Foreskin keratinocyte (primary cell): ENCODE measurements at places on chromosomes 7 and 10.

GRCh38 chr7:16791071-16791470 is 13.7 kb downstream of the AGR2 start:
- no peak for DNase-seq

DNA sequence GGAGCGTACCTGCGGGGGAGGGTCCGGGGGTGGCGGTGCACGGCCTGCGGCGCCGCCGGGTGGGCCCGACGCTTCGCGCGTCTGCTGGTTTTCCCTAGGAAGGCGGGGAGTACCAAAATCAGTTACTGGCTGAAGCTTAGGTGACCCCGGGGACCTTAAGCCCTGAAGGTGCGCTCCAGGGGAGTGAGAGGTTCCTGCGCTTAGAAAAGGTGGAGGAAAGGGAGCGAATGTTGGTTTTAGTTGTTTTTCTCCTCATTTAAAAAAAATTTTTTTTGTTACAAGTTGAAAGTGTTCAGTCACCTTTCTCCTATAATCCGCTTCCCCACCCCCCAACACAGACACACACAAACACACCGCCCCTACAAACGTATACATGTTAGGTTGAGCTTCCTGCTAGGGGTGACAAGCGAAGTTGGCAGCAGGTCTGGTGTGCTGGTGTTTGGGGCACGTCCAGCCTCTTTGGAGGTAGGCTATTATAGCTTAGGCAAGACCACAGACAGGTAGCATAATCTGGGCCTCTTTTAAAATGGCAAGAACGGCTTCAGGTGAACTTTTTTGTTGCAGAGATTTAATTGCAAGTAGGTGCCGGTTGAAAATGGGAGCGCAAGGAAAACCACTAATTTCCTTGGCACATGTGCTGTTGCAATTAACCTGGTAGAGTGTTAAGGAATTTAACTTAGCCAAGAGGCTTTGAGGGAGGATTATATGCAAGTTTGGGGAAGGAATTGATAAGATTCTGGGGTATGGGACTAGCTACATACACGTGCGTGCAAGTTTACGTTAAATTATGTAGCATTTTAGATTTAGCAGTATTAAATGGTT is 945 bp downstream of the ADD3 start:
- DNase-seq, result peak; percentile 48

DNA sequence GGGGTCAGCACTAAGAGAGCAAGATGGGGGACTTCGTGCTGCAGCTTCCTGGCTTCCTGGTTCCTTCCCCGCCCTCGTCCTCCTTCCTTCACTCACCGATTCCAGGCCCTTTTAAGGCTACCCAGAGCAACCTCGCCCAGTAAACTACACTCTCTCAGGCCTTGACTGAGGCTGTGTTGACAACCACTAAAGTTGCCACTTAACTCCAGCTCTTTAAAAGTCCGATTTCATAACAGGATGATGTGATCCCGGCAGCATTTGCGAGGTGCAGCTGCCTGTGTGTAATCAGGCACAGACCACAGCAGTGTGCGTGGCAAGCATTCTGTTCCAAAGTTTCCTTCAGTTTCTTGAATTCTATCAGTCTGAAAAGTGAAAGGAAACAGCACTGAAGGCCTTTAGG is 110.6 kb downstream of the RAB11FIP2 start:
- DNase-seq, result no peak

- DNase-seq, result no peak
Measured at GRCh38 chr7:16130111-16131110, 290.9 kb downstream of the CRPPA start.

- peak; percentile 37 for DNase-seq
Measured at GRCh38 chr10:98555021-98555619, 108.4 kb upstream of the HPS1 start.

- DNase-seq, result peak; percentile 61
Measured at GRCh38 chr7:43872406-43873110, 3.2 kb upstream of the MRPS24 start.

DNA sequence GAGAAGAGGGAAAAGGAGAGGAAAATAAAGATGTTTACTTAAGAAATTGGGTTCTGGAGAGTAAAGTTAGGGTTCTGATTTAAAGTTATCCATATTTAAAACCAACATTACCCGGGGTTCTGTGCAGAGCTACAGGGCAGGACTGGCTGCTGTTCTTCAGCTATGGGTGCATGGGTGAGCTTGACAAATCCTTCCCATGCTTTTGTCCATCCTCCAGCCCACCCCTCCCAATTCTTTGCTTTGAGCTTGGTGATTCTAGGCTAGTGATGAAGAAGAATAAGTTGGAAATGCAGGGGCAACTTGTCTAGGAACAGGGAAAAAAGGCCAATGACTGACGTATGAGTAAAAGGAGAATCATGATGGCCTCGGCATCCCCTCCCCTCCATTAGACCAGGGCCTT is 636.0 kb downstream of the LRMDA start:
- DNase-seq, result no peak

GRCh38 chr7:76149847-76150691 is 51.6 kb upstream of the SRRM3 start:
- DNase-seq, result no peak

DNA sequence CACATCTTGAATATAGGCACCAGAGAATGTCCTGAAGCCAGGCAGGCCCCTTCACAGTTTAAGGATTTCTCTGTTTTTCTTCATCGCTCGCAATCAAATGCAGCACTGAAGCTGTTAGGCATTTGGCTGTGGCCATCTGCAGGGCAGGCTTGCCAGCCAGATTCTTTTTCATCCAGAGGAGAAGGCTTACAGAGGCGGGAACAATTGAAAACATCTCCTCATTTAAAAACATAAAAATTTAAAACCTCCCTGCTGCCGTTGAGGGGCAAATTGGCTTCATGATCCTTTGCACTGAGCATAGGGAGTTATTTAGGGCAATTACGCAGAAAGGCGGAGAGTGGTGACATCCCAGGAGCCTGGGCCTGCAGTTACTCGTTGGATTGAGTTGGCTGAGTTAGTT is 500.0 kb downstream of the TYW1 start:
- no peak for DNase-seq

GRCh38 chr7:76037310-76037709 is 10.5 kb downstream of the STYXL1 start:
- peak; percentile 35 for DNase-seq

DNA sequence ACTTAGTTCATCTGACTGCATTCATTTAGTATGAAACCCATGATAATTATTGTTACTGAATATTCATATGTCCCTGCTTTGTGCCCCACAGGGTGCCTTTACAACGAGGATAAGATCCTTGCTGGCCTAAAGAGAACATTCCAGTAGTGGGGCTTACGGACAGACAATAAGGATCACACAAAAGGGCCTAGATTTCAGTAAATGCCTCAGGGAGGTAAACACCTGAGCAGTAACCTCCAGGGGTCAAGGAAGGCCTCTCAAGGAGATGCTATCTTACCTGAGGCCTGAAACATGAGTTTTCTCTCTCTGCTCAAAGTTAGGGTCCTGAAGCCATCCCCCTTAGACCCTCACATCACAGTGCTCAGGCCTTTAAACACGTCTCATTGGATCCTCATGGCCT is 228.7 kb downstream of the TCF7L2 start:
- DNase-seq, result no peak

GRCh38 chr7:70390251-70390650 is 741.7 kb upstream of the GALNT17 start:
- no peak for DNase-seq

DNA sequence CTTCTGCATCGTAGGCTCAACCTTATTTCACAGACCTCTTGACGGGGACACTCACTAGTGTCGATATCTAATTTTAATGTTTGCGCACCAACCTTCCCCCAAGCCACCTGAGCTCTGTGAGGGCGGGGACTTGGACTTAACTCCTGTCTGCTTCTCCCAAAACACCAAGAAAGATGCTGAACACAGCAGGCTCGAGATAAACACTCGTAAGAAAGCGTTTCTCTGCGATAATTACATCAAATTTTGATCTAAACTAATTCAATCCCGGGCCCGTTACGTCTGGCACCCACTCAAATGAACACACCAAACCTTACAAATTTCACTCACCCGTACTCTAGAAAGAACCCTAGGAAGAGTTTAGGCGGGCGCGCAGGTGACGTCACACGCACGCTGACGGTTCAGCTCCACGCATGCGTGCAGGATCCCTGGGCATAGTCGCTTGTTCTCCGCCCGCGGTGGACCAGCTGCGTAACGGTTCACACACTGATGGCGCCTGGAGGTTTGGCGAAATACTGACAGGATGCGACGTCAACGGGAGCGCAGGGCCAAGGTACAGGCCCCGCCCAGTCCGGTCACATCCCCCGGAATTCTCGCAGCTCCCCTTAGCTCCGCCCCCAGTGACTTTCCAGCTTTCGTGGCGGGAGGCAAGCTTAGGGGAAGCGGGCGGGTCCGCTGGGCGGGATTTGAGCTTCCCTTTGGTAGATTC is at the start of gene POT1:
POT1 (minus strand) TSS at position 359 of the 706 bp plus-strand sequence. CDS start 32,652 bp downstream, outside the sequence.
- peak; percentile 97 for DNase-seq

- DNase-seq, result peak; percentile 23
Measured at GRCh38 chr7:17185690-17186070, 112.8 kb upstream of the AHR start.

- no peak for DNase-seq
Measured at GRCh38 chr10:13633689-13634088, 46.9 kb downstream of the PRPF18 start.

DNA sequence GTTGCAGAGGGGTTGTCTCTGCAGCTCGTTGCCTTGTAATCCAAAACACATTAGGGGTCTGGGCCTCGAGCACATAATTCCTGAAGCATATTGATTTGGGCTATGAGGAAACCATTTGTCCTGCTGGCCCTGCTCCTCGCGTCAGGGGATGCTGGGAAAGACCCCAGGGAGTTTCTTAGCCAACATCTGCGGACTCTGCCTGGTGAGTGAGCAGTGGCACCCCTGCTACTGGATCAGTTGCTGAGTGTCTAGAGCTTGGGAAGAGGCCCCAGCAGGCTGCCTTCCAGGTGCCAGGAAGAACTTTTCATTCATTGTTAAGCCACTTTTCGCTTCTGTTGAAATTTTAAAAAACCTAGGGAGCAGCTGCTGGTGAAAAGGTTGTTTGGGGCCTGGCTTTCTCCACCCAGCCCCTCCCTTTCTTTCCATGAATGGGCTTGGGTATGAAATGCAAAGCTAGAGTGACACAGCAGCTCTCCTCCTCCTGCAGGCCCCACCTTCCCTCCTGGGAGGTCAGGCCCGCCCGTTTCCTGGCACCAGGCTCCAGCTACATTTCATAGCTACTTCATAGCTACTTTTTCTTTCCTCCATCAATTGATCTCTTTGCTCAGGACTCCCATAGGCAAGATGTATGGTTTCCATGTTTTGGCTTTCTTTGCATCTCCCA is 26.8 kb downstream of the TACR2 start:
- no peak for DNase-seq

DNA sequence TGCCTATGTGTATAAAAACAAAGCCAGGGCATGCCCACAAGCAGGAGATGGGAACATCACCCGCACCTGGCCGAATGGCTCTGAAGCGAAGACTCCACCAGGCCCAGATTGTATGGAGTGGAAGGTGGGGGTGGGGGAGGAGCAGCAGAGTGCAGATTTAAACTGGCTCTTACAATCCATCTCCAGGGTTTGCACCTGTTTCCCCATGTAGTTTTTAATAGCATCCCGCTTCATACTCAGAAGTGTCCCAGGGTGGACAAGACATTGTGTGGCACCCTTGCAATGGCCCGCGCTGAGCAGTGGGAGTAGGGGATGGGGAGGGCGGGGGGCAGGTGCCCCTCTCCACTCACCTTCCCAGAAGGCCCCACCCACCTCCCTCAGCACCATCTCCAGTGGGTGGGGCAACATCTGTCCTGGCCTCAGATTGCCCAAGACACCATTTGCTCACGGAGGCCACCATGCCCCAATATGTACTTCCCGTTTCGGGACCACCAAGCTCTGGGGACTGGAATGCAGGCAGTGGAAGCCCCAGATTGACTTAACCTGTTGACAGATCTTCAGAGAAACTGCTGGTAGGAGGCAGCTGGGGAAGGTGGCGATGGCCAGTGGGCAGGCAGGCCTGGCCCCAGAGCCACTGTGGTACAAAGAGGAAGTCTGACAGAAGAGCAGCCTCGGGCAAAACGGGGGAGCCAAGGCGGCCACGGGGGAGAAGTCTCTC is 23.0 kb downstream of the VSIR start:
- no peak for DNase-seq

DNA sequence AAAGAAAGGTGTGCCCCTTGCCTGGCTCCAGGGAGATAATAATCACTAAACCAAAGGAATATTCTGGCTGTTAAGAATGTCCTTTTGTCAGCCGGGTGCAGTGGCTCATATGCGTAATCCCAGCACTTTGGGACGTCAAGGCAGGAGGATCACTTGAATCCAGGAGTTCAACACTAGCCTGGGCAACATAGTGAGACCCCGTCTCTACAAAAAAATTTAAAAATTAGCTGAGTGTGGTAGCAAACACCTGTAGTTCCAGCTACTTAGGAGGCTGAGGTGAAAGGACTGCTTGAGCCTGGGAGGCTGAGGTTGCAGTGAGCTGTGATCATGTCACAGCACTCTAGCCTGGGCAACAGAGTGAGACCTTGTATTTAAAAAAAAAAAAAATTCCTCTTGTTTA is 74.1 kb downstream of the HERC4 start:
- DNase-seq, result no peak

DNA sequence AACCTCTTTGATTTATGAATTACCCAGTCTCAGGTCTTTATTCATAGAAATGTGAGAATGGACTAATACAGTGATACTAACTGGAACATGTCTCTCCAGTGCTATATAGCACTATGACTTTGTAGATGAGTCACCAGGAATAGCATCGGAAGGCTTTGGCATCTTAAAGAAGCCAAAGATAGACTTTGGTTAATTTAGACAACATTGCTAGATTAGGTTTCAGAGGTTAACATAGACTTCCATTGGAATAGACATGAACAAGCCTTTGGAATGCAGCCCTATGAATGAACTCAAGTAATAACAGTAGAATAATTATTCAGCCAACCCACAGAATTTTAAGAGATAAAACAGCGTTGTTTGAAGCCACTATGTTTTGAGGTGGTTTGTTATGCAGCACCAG is 169.2 kb downstream of the HGF start:
- DNase-seq, result no peak

DNA sequence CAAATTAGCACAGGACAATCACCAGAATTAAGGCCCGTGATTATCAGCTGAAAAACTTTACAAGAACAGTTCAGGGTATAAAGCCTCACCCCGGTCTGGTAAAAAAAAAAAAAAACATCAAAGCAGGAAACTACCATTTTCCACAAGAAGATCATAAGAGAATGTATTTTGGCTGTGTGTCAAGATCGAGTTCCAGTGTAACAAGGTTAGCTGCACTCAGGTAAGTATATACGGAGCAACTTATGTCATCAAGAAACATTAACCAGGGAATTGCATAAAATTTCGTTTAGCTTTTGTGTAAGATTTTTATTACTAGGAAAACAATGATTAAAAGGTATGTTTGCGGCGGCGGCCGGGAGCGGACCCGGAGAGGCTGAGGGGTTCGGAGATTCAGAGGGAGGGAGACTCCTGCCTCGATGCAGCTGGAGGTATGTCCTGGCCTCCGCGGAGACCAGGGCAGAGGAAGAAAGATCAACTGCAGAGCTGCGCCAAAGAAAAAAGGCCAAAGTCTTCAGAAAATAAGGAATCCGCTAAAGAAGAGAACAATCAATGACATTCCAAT is 533.8 kb upstream of the CNTNAP2 start:
- no peak for DNase-seq

DNA sequence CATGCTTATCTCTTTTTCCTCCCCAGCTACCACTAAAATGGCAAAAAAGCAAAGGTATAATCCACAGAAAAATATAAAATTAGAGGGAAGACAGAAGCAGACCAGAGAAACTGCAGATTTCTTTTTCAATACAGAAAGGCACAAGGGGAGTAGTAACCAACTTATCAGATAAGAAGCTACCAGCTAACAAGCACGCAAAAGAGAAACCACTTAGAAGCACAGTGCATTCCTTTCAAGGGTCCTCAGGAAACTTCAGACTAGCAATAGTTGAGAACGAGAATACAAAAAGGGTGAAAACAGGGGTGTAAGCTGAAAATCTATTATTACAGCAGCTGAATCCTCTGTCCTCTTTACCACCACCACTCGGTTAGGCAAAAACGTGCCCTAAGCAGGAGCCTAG is 9.9 kb upstream of the OR2A5 start:
- no peak for DNase-seq
